Left lobe of liver (tissue), 2 donors: ENCODE measurements at places on chromosomes 6 and 20. TPM values are rescaled to one million over a fixed set of nuclear protein-coding genes. Genes with fewer than 3 reads are reported as not detected.

DNA sequence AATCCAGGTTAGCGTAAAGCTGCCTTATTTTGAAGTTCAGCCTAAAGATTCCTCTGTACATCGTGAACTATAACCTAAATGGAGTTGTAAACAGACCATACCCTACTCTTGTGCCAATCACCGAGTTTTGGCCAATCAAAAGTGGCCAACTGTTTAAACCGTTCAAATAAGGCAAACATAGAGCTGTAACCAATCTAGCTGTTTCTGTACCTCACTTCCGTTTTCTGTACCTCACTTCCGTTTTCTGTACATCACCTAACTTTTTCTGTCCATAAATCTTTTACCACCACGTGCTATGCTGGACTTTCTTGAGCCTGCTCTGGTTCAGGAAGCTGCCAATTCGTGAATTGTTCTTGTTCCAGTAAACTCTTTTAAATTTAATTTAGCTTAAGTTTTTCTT, 39.7 kb downstream of the LBP start:
- DNase-seq, result no peak

DNA sequence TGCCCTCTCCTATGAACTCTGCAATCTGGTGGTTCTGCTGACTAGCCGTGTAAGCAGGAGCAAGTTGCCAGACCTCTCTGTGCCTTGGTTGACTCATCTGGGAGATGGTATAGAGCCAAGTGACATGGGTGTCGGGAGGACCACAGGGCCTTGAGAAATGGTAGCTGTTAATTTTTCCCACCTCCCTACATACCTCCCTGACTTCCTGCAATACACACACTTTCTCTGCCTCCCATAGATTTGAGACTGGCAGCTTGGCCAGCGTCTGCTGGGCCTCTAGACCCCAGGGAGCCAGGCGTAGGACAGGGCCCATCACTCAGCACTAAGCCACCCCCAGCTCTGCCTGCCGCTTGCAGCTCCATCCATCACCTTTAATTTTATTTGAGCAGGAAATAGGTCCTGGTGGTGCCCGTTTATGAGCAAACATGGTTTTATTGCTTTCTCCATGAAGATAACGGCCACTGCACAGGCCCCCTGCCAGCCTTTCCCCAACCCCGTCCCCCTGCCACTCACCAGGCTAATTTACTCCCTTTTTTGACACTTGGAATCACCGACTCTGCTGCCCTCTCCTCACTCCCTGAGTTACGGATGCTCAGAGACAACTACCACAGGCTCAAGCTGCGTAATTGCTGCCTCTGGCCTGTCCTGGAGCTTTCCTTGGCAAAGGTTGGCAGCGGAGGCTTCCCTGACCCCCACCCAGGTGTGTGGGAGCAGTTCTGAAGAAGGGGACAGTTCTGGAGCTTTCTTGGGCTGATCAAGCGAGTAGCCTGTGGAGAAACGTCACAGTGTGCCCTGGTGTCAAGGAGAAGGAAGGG, 11.1 kb downstream of the GLP1R start:
- no peak for DNase-seq

GRCh38 chr6:32845384-32845884, 1.6 kb upstream of the PSMB8 start:
- DNase-seq, result peak; percentile 50

DNA sequence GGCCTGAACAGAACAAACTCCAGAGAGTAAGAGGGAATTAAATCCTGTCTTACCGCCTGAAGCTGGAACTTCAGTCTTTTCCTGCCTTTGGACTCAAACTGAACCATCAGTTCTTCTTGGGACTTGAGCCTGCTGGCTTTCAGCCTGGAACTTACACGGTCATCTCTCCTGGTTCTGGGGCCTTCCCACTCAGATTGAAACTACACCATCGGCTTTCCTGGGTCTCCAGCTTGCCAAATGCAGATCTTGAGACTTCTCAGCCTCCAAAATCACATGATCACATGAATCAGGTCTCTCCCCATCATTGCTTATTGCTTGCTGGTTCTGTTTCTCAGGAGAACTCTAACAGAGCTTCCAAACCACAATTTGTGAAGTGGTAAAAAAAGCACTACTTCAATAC, 276.3 kb downstream of the KIF16B start:
- no peak for DNase-seq

- no peak for DNase-seq
Observed at GRCh38 chr20:54464003-54464402, 11.4 kb upstream of the DOK5 start.

DNA sequence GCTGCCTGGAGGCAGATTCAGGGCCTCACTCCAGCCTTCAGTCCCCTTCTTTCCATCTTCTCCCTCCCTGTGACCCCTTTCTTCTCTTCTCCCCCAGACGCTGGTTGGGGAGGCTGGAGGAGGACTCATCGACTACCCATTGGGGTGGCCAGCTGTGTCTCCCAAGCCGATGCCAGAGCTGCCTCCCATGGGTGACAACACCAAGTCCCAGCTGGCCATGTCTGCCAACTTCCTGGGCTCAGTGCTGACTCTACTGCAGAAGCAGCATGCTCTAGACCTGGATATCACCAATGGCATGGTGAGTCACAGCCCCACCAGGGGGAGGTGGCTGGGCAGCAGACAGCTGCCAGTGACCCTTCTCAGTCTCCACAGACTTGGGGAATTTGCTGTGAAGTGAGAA, 12.9 kb downstream of the BPIFB4 start:
- no peak for DNase-seq

GRCh38 chr6:132369526-132369925, 31.7 kb downstream of the MOXD1 start:
- DNase-seq, result no peak

GRCh38 chr6:108609276-108609769, 48.6 kb downstream of the FOXO3 start:
- DNase-seq, result no peak

GRCh38 chr6:7646394-7646793, 56.4 kb downstream of the SNRNP48 start:
- no peak for DNase-seq

- no peak for DNase-seq
Observed at GRCh38 chr20:3115190-3116107, 30.9 kb upstream of the AVP start.

DNA sequence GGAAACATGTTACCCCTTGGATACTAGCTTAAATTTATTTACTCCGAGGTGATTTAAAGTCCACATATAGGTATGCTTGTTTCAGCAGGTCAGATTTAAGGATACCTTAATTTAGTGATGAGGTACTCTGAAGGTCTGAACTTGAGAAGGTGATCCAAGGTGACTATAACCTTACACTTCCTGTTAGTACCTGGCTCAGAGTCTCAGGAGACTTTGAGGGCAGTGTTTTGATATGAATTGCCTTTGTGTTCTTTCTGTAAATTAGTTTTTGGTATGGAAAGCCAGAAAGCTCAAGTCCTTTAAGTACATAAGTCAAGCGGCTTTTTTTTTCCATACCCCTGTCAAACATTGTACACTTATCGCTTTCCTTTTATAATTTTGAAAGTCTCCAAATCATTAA, 489.0 kb downstream of the CDKAL1 start:
- no peak for DNase-seq

- DNase-seq, result no peak
Observed at GRCh38 chr6:11277275-11278206, 45.1 kb upstream of the NEDD9 start.

DNA sequence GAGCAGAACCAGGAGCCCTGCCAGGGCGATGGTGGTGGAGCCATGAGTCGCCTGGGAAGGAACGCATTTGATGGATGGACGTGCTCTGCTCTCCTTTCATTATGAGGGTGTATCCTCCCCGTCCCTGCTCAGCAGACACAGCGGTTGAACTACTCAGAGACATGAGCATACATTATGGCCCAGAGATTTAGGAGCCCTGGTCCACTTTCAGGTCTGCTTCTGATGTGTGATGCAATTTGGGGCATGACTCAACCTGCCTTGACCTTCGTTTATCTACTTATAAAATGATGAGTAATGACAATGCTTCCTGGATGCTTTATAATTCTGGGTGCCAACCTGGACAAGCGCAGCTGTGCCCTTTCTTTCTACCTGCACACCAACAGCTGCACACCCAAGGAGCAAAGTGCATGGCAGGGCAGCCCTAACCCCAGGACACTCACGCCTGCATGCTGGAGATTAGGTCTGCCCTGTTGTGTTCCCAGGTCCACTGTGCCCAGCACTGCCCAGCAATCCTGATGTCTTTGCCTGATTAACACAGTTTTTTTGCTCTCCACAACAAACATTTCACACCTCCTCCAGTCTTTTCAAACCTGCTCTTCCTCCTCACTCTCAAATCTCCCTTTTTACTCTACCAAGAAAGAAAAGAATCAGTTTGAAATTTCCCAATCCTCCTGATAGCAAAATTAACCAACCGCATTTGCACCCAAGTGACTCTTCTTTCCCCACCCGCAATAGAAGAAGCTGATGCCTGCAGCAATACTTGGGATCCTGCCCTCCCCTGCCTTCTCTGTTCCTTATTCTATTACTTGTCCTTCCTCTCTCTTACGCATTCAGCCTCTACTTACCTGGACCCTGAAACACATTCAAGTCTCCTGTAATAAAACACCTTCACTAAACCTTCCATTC, 81.2 kb downstream of the EZR start:
- DNase-seq, result peak; percentile 58

- no peak for DNase-seq
Observed at GRCh38 chr6:57163956-57164355, 8.2 kb upstream of the BAG2 start.

GRCh38 chr6:125050663-125051318, 88.6 kb downstream of the RNF217 start:
- no peak for DNase-seq

DNA sequence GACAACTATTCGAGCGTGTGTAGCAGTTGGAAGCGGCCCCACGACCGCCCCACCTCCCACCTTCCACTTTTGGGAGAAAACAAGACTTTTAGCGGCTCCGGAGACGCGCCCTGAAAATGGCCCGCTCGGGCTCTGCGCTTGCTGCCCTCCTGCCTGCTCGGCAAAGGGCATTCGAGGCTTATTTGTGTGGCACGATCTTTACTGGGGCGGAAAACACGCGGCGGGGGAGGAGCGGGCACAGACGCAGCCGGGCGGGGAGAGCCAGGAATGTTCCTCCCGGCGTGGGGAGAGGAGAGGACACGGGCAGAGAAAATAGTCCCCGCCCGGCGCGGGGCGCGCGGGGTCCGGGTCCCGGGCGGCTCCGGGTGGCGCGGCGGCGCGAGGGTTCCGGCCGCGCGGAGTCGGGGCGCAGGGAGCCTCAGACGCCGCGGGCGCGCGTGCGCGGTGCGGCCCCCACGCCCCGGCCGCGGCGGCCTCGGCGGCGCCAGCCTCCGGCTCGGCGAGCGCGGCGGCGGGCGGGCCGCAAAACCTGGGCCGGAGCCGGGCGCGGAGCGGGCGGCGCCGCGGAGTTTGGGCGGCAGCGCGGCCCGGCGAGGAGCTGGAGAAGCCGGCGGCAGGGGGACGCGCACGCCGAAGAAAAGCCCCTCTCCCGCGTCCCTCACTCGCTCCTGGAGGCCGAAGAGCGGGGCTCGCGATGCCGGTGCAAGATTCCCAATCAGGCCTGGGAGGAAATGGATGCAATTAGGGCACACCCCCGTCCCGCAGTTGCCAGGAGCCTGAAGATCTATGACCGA, 90.0 kb upstream of the ARID1B start:
- peak; percentile 95 for DNase-seq

DNA sequence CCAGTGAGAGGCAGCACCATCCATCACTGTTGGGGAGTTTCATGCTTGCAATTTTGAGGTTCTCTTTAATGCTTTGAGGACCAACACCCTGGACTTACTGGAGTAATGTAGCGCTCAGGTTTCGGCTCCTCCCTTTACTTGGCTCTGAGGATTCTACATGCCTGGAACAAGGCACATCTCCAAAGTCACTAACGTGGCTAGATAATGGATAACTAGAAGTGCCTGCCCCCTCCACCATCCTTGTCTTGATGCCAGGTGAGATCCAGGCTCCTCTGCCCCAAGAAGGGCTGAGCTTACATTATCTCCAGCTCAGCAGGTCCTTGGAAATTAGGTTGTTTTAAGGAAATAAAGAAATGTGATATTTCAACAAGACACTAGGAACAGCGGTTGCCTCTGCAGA, 75.5 kb upstream of the ZNFX1 start:
- DNase-seq, result peak; percentile 85

DNA sequence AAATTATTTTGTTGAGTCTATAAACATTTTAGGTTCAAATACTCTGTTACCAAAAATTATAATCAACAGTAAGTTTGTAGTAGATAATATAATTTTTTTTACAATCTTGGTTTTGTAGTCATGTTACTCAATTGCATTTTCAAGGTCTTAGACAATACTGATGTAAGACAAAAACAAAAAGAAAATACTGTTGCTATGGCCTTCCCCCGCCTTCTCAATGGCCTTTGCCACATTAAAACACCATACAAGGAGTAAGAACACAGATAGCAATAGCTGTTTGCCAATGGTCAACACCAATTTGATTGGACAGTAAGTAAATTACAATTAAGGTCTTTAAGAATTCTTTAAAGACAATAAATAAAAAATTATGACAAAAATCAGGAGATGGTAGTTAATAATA, 450.2 kb downstream of the CDC5L start:
- no peak for DNase-seq

DNA sequence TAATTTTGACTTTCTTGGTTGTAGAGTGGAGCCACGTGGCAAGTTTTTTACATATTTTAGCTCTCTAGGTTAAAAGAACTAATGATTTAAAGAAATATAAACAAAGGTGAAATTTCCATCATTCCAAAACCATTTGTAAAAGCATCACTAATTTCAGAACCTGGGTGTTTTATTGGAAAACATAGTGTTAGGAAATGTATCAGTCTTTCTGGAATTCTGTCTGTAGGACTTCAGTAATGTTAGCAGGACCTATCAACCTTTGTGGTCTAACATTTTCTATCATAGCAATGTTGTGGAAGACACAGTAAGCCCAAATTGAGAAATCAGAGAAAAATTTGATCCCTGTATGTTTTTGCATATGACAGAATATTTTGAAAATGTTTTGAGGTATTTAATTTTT, 28.3 kb downstream of the L3MBTL3 start:
- DNase-seq, result no peak

The CGA gene
- total RNA-seq, result 0.25 TPM

The MUC22 gene
- not detected for total RNA-seq

The TRIM15 gene
- 3.0 TPM for total RNA-seq

The SPEF1 gene
- 0.10 TPM for total RNA-seq

The FARS2 gene
- 10.0 TPM for total RNA-seq

The LTB gene
- 1.7 TPM for total RNA-seq

The ZSCAN23 gene
- 0.40 TPM for total RNA-seq

The SYNGAP1 gene
- total RNA-seq, result 2.5 TPM
